ENCODE measurements at places on chromosomes 1 and 21. TPM values are rescaled to one million over a fixed set of nuclear protein-coding genes. Genes with fewer than 3 reads are reported as not detected.

SPRR1B gene
- not detected for total RNA-seq

KLF17 gene
- total RNA-seq: not detected

ERG gene
- not detected for total RNA-seq

THEM5 gene
- not detected for total RNA-seq

NCAM2 gene
- total RNA-seq: not detected

AK5 gene
- not detected for total RNA-seq

XCL1 gene
- total RNA-seq: not detected

CHAF1B gene
- total RNA-seq: 6.2 TPM

RIIAD1 gene
- not detected for total RNA-seq

TDRD5 gene
- not detected for total RNA-seq

FPGT gene
- total RNA-seq: 12.0 TPM

NPHS2 gene
- not detected for total RNA-seq

PRR9 gene
- not detected for total RNA-seq

IVL gene
- total RNA-seq: not detected

SERPINC1 gene
- total RNA-seq: 0.24 TPM

GJB5 gene
- total RNA-seq: not detected

NOS1AP gene
- total RNA-seq: not detected

ACKR1 gene
- not detected for total RNA-seq

KRTAP13-2 gene
- total RNA-seq: not detected
